ENCODE measurements at places on chromosomes 4 and X. TPM values are rescaled to one million over a fixed set of nuclear protein-coding genes. Genes with fewer than 3 reads are reported as not detected.

DNA sequence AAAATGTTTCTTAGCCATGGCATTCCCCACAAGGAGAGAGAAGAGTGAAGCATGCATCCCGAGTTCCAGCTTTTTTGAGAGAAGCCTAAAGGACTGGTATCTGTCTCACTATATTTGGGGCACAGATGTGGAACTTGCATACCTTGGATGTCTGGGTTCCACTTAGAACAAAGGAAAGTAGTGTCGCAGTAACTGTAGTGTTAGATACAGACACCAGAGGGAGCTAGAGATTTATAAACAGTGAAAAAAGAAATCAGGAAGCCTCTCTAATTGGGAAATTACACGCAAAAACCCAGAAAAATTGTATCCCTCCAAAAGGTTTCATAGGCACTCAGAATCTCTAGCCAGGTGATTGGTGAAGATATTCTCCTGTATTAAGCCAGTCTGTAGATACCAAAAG lies 34.4 kb downstream of the AGTR2 start:
- DNase-seq = no peak

DNA sequence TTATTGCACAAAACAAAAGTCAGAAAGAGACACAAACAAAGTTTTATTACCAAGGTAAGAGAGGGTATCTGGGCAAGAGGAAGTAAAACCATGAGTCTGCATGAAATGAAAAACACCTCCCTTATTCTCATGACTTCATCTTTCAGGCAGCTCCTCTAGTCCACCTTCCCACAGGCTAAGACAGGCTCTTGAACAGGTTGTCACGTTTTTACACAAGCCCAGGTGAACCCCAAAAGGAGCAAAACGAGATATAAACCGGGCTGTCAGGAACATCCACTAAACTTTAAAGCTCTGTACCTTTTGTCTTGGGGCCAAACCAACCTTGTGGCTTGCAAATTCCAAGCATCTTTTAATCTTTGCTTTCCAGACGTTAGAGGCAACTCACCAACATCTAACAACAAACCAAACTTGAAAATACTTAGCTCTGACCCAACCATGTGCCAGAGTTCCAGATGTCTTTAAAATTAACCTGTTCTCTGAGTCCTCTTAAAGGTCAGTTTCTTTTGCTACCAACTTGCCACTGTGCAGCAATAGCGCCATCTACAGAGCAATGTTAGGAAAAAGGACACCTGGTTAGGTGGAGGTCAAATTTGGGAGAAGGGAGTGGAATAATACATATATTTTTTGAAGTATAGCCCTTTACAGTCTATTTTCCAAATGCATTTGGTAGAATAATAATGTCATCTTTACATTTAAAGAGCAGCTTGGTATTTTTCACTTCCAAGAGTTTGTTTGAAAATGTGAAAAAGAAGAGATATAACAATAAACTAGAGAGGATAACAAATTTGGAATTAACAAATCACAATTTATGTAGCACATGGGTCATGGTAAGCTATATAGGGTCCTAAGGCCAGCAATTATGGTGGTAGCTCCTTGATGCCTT lies 73.1 kb downstream of the QRFPR start:
- DNase-seq = no peak

- no peak for DNase-seq
Measured at GRCh38 chrX:30364229-30364628, 55.0 kb upstream of the NR0B1 start.

DNA sequence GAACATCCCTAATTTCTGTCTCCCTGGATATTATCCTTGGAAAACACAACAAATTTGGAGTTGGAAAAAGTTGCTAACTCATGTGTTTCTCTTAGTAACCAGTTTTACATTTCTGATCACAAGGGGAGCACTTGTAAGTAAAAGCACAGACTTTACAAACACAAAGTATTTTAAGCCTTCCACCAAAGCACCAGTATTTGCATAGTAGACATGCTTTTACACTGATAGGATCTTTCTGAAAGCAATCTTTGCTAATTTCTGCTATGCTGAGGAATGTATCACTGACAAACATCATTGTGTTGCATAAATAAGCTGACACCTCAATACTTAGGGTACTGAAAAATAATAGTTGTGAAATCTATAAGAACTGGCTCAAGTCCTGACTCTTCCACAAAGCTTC lies 100.6 kb downstream of the MID1 start:
- no peak for DNase-seq

GRCh38 chr4:78131403-78131802 lies 74.3 kb downstream of the FRAS1 start:
- no peak for DNase-seq

- DNase-seq = peak; percentile 10
Measured at GRCh38 chr4:110632506-110633357, 9.9 kb upstream of the PITX2 start.

- DNase-seq = no peak
Measured at GRCh38 chrX:48520976-48521352, 644 bp upstream of the EBP start.

- no peak for DNase-seq
Measured at GRCh38 chr4:110867981-110868720, 245.3 kb upstream of the PITX2 start.

- no peak for DNase-seq
Measured at GRCh38 chrX:39487166-39487968, 610.4 kb downstream of the BCOR start.

- DNase-seq = no peak
Measured at GRCh38 chr4:38968668-38969067, 63.5 kb downstream of the TMEM156 start.

DNA sequence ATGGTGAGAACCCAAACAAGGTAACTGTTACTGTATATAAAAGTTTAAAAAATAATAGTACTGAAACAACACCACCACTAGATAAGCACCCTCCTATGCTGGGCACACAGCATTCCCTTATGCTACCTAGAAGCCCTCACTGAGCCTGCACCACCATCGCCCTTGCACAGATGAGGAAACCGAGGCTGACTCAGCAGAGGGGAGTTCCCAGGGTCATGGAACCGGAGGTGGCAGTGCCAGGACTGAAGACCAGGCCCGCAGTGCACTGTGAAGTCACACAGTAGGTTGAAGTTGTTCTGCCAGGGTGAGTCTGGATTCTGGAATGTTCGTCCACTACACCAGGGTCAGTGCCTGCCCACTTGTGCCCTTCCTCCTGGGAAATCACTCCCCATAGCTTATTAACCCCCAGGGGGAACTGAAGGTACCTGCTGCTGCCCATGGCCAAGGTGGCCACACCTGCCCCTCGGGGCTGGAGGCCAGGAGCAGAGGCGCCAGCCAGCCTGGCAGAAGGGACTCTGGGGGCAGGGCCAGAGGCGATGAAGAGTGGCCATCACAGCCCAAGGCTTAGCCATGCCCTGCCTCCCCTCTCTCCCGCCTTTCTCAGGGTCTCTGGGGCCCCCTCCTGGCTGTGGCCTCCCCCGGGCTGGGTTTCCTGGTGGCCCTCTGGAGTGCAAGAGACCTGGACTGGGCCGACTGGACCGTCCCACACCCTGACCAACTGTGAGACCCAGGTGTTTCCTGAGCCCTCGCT lies 15.1 kb upstream of the ABLIM2 start:
- DNase-seq = no peak

DNA sequence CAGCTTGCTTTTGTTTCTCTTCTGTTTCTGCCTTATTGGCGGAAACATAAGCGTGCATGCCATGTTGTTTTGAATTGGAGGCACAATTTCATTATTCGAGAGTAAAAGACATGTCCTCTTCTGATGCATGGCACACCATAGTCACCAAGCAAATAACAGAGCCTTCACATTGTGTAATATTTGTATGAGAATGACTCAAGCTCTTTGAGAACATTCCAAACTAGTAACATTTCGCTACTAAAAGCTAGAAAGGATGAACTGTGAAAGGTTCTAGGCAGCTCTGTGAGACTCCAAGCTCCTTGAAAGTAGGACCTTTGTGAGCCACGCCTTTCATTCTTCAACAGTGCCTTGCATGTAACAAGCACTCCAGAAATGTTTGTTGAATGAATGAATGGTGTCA lies 9.2 kb upstream of the ANXA3 start:
- no peak for DNase-seq

DNA sequence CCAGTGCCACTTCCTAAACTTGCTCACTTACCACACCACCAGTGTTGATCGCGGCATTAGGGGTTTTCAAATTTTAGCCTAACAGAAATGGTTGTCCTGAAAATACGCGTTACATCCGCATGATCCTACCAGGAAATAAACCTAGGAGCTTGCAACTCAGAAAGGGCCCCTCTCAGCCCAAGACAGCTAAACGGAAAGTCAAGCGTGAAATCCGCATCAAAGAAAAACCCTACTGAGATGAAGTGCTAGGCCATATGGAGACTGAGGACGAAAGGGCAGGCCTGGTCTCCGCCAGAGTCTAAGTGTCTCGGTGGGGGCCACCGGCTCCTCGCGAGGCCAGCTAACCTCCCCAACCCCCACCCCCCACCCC lies 626 bp downstream of the YTHDC1 start:
- peak; percentile 9 for DNase-seq

DNA sequence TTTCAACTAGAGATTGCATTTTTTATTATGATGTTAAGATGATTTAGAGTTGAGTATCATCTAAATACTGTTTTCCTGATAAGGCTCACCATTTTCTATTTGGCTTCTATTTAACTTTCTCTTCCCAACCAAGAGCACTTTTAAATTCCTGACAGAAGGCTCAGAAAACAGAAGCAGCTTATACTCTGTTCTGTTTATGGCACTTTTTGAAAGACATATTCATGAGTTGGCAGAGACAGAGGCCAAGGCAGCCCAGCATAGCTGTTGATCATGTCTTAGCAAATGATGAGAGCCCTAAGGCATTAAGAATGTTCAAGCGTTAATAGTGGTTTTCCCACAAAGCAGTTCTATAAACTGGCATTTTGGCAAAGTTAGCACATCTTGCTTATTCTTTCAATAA lies 330.3 kb downstream of the TRAM1L1 start:
- no peak for DNase-seq

DNA sequence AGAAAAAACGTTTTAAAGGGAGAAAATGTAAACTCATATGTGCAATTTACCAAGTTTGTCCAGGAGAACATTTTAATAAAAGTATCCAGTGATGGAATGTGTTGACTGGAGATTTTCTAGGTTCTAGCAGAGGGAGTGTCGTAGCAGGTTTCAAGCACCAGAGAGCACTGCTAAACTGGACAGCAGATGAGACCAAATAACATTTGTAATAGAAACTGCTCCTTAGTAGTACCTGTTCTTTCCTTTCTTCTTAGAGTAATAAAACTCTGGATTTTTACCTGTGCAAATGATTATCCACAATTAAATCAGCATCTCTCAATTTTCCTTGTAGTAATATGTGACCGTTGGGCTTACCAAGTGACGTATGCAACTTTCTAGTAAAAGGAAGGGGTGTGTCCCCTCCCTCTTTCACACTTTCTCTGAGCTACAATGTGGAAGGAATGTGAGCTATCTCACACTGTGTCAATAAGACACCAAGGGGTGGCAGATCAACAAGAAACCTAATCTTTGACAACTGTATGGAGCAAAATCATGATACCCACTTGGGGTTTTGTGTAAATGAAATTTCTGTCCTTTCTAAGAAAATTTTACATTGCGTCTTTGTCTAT lies 9.5 kb downstream of the HPGDS start:
- DNase-seq = no peak

GRCh38 chr4:9800848-9801247 lies 19.4 kb downstream of the DRD5 start:
- no peak for DNase-seq

DNA sequence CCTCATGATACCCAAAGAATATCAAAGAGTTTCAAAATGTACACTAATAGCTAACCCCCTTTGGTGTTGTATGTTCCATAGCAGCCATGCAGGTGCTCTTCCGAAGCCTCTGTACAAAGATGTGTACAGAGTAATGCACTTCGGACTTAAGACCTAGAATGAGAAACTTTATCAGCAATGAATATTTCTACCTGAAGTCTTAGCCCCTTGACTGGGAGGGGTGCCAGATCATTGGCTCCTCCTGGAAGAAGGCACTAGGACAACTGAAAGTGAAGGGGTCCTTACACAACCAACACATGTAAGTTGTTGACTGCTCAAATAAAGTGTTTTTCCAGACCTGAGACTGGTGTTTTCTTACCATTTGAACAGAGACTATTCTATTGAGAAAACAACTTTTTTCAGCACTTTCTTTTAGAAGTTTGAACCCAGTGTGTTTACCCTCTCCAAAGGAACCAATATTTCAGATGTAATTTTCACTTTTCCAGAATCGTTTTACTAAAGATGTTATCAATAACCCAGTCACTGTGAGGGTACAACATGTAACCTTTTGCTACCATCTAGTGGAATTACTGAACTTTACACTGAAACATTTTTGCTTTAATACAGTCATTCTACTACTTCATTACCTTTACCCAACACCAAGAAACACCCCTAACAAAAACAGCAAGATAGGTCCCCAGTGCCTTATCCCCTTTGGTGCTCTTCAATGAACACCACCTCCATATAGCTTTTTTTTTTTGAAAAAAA lies 33.3 kb upstream of the PRDX4 start:
- no peak for DNase-seq

- peak; percentile 53 for DNase-seq
Measured at GRCh38 chr4:3765271-3766035, 732 bp upstream of the ADRA2C start.

DNA sequence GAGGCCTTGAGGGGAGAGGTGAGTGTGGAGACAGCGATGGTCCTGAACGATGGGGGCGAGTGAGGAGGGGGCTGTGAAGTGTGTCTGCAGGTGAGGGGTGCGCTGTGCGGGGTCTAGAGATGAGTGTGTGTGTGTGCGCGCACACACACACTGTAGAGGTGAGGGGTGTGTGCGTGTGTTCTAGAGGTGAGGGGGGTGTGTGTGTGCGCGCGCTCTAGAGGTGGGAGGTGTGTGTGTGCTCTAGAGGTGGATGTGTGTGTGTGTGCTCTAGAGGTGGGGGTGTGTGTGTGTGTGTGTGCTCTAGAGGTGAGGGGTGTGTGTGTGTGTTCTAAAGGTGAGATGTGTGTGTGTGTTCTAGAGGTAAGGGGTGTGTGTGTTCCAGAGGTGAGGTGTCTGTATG lies 574 bp downstream of the BST1 start:
- no peak for DNase-seq

DNA sequence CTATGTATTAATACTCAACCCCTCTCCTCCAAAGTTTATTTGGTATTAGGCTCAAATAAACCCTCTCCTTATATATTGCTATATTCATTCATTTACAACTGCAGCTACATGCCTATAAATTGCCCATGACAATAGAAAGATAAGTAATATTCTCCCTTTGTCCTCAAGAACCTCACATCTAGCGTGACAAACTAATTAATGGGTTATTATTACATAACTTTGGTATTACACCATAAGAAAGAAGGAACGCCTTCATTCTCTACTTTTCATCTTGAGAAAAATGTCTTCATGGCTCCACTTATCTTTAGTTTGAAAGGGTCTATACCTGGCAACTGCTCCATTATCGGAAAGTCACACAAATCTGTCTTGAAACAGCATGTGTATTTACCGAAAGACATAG lies 157.7 kb upstream of the RASGEF1B start:
- no peak for DNase-seq

Gene HTN3
- total RNA-seq = not detected

Gene CXCL11
- not detected for total RNA-seq

Gene ASB9
- total RNA-seq = 0.28 TPM

Gene SOWAHB
- total RNA-seq = not detected

Gene TMSB15C
- total RNA-seq = 18.7 TPM

Gene SEC31A
- total RNA-seq = 137 TPM

Gene LONRF3
- 0.30 TPM for total RNA-seq
